ENCODE measurements at places on chromosomes 3 and 15.

DNA sequence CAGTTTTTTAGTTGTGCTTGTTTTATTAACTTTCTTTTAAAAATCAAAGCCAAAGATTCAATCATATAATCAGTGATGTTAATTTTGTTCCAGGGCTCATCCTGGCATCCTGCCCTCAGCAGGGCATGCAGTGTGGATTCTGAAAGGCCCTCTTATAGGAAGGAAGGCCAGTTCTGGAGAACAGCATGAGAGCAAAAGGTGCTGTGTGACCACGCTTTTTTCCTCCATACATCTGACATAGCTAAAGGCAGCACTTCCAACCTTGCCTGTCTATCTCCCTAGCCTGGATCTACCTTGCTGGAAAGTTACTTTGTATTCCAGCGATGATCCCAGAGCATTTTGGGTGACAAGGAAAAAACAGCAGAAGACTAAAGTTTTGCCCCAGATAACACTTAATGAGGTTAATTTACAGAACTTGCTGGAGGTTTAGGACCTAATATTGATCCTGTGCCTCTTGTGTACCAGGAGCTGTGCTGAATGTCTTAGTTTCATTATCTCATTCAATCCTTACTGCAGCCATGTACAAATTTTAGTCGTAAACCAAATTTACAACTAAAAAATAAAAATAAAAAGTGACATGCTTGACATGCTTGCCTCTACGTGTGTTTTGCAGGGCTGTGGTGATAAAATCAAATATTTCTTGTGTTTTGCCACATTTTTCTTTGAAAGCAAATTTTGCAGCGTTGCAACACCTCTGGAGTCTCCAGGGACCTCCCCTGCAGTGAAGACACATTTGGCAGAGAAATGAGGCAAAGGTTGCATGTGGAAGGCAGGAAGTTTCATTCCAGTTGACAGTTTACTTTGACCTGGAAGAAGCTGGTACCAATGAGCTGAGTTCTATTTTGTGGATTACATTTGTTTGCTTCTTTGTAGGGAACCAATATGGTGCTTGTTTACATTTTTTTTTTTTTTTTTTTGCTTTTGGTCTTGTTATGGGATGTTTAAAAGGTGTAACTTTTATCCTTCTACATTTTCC, 13.2 kb downstream of the IL1RAP start:
- no peak for DNase-seq

DNA sequence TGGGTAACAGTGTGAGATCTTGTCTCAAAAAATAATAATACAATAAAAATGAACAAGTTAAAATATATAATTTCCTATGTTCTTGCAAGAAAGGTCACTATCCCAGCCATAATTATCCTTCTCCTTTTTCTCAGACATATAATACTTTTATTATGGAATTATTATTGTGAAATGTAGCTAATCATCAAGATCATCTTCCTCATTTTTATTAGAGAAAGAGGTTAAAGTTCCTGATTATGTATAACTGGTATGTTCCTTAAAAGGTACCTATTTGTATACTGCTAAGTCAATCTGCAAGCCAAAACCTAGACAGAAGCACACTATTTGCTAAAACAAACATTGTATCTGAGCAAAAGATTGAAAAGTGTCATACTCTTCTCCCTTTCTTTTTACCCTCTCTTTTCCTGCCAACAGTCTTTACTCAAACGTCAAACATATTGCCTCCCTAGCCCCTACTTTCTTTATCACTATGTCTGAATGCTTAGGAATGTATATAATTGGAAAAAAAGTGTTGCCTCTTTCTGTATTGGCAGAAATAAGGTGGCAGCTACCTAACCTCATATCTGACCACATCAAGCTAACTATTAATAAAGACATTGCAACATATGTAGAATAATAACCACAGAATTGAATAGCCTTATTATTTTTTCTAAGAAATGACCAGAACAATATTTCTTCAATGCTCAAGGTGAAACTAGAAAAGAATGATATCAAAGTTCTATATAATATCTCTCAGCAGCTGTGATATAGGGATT, 18.5 kb downstream of the SEC11A start:
- DNase-seq = no peak

DNA sequence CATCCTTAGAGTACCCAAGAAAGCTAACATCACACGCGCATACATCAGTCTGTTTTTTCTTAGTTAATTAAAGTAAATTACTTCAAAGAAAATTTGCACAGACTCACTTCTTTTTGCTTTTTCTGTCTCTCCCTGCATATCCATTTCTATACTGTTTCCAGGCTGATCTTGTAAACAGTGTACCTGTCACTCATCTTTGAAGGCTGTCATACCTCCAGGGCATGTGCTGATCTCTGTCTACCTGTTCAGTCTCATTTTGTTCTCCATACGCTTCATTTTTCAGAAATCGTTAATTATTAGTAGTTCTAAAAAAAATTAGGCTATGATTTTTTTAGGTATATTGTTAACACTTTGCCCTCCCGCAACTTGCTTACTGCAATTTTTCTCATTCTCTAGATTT, 313.9 kb upstream of the ROBO2 start:
- DNase-seq = no peak

- no peak for DNase-seq
These were observed 39.3 kb downstream of the LRRK1 start for GRCh38 chr15:100958326-100959065.

DNA sequence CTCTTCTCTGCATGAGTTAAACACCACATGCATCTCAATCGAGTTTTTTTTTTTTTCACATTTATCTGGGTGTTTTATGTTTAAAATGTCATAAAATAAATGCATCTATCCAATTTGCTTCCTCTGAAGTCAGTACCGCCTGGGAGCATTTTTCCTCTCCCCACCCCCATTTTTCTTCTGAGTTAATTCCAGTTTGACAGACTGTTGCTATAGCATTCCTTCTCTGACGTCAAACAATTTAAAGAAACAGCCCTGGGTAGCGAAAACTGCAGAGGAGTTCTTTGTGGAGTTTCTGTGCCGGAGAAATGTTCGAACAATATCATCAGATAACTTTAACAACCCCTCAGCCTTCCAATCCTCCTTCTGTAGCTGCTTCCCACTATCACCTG, 900 bp upstream of the GNB4 start:
- DNase-seq = no peak

GRCh38 chr3:64267721-64268604, 42.7 kb upstream of the PRICKLE2 start:
- DNase-seq = no peak

- no peak for DNase-seq
These were observed 52.0 kb downstream of the CCR3 start for GRCh38 chr3:46293991-46294833.

DNA sequence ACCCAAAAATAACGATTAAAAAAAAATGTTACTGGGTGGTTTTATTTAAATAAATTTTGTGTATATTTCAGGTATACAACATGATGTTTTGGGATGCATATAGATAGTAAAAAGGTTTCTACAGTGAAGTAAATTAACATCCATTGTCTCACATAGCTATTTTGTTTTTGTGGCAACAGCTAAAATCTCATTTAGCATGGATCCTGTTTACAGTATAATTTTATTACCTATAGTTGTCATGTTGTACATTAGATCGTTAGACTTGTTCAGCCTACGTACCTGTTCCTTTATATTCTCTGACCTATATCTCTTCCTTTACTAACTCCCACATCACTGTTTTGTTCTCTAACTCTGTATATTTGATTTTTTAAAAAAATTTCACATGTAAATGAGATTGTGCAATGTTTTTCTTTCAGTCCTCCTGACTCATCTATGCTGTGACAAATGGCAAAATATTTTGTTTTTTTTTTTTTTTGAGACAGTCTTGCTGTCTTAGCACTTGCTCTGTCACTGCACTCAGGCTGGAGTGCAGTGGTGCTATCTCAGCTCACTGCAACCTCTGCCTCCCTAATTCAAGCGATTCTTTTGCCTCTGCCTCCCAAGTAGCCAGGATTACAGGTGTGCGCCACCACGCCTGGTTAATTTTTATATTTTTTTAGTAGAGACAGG, 45.6 kb downstream of the OIP5 start:
- no peak for DNase-seq

- no peak for DNase-seq
These were observed 92.5 kb downstream of the PIK3R4 start for GRCh38 chr3:130654091-130654490.

DNA sequence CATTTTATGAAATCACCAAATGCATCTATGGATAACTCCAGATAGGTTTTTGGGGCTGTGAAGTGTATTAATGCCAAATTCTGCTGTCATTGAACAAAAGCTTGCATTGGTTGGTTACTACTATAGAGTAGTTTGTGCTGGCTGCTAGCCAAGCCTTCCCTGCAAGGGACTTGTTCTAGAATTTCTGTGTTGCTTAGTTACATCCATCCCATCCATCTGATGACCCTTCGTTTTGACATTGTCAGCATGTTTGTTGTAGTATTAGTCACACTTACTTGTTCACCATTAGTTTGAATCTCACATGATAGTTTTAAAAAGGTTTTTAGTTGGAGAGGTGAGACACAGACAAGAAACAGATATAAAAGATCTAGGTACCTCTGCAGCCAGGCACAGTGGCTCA, 7.0 kb upstream of the NIPA2 start:
- no peak for DNase-seq

GRCh38 chr3:172836390-172836997, 86.0 kb downstream of the ECT2 start:
- DNase-seq = peak; percentile 45

DNA sequence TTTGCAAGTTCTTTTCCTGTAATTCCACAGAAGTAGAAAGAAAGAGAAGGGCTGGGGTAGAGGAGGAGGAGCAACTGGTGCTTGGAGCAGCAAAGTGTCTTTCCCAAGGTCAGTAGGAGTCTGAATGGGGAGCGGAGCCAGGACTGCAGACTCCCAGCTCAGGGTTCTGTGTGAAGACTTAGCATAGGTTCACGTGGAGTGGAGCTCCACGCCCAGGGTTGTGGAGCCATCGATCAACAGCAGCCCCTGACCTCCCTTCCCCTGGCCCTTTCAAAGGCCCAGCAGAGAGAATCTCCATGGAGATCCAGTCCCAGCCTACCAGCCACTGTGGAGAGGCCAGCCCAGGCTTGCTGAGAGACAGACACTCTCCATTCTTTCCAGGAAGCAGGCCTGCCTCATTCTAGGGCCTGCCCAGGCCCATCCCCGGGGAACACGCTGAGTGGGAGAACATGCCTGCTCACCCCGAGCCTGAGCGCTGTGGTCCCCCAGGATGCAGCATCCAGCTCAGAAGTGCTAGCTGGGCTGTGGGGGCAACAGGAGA, 62.1 kb downstream of the CORO2B start:
- no peak for DNase-seq

DNA sequence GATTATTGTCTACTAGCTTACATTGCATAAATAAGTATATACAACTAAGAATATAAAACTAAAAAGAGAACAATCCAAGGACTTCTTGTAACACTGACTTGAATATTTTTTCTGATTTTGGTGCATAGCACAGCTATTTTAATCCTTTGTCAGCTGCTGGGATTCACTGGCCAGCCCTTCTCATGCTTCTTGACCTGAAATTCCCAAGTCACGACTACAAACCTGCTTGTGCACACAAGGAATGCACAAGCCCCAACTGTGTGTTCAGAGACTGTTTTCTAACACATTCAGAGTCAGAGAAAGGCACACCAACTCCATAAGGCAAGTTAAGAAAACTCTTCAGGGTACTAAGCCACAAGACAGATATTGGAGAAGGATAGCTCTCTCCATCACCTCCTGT, 80.9 kb downstream of the TNIK start:
- DNase-seq = no peak

DNA sequence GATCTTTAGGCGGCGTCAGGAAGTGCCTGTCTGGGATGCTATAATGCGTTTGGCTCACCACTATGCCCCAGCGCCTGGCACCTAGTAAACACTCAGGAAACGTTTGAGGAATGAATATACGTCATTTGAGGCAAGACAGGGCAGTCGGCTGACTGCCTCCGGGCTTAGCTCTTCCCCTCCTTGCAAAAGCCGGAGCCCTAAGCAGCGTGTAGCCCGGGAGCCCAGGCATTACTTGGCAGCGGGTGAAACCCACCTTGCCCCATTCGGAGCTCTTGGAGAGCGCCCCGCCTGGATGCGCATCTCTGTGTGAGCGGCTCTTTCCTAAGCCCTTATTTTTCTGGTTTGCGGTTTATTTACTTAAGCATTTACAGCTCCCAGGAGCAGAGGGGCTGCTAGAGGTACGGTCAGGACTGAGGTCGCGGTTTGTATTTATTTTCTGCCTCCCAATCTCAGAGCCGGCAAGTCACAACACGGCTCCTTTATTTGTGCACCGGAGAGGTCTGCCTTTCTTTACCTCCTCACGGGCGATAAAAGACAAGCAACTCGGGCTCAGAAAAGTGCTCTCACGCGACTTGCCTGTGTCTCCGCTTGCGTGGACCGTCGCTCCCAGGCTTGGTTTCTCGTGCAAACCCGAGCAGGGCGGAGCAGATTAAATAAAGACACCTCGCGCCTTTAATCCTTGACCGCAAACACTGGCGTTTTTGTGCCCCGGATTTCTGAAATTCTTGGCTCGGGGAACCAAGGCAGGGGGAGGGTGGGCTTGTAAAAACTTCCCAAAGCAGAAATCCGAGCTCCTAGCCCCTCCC, 737 bp upstream of the ITPR1 start:
- no peak for DNase-seq

GRCh38 chr15:57301307-57301706, 75.0 kb upstream of the CGNL1 start:
- no peak for DNase-seq

DNA sequence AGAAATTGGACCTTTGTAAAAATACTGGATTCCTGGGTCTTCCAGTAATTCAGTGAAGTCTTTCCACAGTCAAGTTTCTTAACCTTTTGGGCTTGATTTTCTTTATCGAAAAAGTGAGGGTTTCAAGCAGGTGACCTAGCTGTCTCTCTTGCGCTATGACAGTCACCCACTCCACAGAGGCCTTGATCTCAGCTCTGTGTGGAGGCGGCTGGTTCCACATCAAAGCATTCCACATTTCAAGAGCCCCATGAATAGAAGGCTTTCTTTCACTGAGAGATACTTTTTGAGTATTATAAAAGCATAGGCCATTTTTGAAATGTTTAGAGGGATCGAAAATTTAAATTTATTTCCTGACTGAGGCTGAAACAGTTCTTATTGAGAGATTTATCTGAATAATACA, 43.9 kb downstream of the GABRA5 start:
- no peak for DNase-seq

DNA sequence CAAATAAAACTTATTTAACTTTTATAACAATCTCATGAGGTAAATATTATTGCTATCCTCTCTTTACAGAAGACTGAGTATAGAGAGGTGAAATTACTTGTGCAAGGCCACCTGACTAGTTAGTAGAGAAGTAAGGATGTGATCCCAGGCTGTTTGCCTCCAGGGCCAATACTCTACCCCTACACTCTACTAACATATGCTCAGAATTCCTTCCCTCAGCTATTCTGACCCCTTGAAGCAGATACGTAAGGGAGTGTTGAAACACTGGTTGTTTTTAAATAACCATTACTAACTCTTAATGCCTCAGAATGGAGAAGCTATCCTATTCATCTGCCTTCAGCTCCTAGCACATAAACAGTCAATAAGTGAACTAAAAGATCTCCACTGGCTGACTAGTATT, 24.1 kb downstream of the CSTA start:
- no peak for DNase-seq

DNA sequence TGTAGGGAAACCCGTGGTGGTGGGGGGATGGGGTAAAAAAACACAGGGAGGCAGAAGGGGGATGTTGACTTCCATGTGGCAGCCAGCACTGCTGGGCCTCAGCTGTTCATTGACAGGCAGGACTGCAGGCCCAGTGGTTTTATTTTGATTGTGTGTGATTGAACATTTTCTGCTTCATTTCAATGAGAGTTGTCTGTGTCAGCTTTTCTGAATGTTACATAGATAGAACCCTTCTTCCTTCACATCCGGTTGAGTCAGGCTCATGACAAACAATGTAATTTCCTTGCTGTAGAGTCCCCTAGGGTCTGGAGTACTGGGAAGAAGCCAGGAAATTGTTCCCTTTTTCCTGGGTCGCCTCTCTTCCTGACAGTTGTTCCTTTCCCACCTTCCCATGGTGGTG, 8.2 kb upstream of the RPP25 start:
- peak; percentile 40 for DNase-seq

All from NCI-H1694 (cell line).